ENCODE measurements at places on chromosomes 11 and 22. TPM values are rescaled to one million over a fixed set of nuclear protein-coding genes. Genes with fewer than 3 reads are reported as not detected.
A peak's percentile ranks its signal among the peaks of the same experiment; 100 is the strongest.

- no peak for DNase-seq
These were observed 26.6 kb downstream of the RELT start for GRCh38 chr11:73402834-73403185.

DNA sequence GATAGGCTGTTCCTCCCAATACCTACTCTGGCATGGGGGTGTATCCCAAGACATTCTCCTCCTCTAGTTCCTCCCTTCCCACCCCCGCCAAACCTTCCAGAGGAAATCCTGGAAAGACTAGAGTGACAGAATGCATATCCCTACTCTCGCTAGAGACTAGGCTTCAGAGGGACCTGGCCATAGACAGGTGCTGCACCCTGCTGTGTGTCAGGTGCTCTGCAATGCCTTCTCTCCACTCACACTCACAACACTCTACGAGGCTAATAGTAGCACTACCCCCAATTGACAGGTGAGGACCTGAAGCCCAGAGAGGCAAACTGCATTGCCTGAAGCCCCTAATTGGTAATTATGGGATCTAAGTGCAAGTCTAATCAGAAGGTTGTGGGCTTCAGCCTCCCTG is 46.2 kb upstream of the LMO1 start:
- no peak for DNase-seq

PANX2 gene
- 1.1 TPM for polyA plus RNA-seq

MS4A3 gene
- polyA plus RNA-seq = not detected

BLID gene
- polyA plus RNA-seq = 0.94 TPM

DNA sequence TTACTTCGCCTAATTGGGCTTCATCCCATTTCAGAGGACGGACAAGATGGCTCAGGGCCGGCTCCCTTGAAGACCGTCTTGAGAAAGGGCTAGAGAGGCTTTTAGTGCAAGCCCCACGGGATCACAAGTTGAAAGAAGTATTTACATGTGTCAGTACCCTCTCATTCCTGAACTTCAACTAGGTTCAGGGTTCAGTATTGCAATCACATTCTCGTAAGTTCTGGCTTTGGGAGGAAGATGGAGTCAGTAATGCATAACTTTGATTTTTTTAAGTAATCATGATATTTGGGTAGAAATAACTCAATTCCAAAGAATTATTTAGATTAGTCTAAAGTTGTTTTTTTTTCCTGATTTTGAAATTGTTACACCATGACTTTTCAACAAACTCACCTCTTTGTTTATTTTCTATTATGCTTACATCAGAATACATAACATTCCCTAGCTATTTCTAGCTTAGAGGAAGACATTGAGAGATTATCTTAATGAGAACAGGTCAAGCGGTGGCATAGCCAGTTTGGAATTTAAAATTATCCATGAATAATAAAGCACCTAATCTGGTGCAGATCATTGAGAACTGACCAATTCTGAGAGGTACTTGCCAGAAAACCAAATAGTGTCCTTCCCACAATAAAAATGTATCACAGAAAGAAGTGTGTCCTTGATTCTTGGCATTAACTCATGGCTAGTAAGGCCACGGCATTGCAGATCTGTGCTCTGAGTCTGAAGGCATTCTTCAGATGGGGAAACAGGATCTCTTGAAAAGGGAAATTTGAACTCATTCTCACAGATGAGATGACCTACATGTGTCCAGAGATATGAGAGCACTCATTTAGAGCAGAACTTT is 92.1 kb upstream of the BLID start:
- peak; percentile 56 for DNase-seq

GRCh38 chr11:64900263-64900678 is 16.7 kb downstream of the ATG2A start:
- no peak for DNase-seq

- DNase-seq = no peak
These were observed 49.0 kb downstream of the OR4D9 start for GRCh38 chr11:59560290-59560701.

CDC42EP2 gene
- polyA plus RNA-seq = 21.1 TPM

CCDC90B gene
- 84.5 TPM for polyA plus RNA-seq
